ENCODE measurements at places on chromosomes 5 and 9.

DNA sequence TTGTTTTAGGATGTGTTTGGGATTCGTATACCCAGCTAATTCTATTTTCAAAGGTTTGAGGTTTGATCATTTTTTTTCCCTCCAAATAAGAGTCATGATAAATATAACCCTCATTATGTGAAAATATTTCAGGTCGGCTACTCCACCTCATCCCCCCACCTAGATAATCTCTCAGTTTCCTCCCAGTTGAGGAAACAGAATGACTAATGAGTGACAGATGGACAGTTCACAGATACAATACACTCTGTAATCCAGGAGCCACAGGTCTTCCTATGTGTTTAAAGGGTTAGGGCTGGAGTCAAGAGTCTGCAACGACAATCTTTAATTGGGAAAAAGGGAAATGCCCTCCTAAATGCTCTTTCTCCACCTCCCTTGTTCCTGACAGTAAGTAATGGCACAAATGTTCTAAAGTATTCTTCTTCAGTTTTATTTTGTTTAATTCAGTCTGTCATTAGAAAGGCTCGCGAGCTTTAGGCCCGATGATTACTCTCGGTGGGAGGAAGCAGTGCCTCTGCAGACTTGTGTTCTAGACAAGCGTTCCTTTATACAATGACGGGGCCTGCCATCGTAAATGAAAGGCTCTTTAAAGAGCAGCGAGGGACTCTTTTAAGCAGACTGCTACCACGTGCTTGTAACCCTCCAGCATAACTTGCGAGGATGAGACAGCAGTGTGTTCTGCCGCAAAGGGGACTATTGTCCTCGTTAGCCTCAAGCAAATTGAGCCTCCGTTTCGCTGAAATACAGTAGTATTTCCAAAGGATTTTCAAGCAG is 69.0 kb downstream of the MEF2C start:
- DNase-seq, result no peak

GRCh38 chr9:21504894-21505293 is 22.8 kb upstream of the IFNE start:
- DNase-seq, result no peak

- DNase-seq, result no peak
These were observed 4.6 kb upstream of the NEURL1B start for GRCh38 chr5:172636279-172637050.

DNA sequence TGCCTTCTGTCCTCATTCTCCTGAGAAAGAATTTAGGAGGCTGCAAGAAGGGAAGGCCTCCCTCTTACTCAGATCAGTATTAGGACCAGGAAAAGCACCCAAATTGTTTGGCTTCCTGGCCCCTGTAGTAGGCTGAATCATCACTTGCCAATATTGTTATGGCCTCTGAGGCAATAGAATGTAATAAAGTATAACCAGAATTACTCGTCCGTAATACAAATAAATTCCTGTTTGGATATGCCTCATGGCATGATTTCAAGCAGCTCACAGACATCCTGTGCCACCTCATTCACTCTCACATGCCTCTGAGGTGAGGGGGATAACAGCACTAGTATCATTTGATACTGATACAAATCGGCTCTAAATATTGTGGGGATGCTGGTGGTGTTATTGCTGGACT is 427.3 kb downstream of the ISL1 start:
- no peak for DNase-seq

DNA sequence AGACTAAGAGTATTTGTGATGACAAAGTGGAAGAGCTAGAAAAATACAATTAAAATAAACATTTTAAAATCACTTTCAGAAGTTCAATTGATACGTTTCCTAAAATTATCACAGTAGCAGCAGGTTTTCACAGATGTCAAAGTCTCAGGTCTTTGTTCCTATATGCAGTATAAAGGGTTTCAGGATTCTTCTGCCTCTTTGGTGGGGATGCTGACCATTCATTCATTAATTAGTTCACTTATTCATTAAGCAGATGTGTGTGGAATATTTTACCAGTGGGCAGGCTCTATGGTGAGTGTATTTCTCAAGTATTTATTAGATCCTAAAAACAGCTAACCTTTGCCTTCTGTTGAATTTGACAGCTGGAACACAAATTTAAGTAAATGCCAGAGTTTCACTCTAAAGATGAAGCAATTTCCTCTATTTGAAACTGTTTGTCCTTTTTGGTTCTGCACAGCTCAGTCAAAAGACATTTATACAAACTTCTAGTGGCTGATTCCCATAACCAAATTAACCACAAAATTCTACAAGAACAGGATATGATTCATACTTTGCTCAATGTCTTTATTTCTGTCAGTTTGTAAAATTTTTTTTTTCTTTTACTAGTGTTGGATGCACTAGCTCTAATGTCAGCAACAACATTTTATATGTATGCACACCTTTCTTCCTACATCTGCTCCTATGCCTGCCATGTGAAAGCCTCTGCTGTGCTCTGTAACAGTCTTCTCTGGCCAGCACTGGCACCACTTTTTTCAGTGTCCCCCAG is 75.9 kb upstream of the PRR16 start:
- no peak for DNase-seq

DNA sequence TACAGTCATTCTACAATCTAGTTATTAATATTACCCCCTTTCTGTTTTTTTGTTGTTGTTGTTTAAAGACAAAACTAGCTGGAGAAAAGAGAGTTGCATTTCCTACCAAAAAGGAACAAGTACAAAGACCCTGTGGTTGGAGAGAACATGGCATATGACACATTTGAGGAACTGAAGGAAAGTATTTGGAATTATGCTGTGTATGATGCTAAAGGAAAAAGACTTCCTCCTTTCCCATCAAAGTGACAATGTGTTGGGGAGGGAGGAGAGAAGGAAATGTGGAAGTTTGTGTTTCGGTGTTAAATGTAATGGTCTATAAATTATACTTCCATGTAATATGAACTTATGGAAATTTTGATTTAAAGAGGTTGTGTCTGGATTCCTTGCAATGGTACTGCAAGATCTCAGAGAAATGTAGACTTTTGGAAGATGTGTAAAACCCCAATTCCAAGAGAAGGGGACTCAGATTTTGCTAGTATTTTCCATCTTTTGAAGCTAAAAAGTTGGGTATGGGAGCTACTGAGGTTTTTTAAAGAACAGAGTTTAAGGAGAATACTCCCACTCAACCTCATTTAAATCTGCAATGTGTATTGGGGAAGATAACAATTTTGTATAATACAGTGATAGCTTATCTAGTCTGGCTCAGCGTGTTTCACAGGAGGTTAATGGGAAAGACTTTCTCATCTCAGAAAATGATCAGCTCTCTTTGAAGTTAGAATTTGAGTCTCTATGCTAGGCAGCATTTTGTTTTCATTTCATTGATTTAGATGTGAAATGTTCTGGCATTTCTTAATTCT is 15.4 kb upstream of the TNFSF8 start:
- DNase-seq, result no peak

GRCh38 chr9:100426530-100427365 is at the start of gene MSANTD3:
MSANTD3 (plus strand) TSS chr9:100427143; CDS start chr9:100441939, 14,796 bp downstream.
- peak; percentile 59 for DNase-seq

- DNase-seq, result no peak
These were observed 27.1 kb downstream of the FRMD3 start for GRCh38 chr9:83511051-83511450.

All from activated gamma-delta T cell (primary cell).